ENCODE measurements at places on chromosomes 5 and 9. TPM values are rescaled to one million over a fixed set of nuclear protein-coding genes. Genes with fewer than 3 reads are reported as not detected.

Gene TAS2R1
- total RNA-seq: not detected

Gene FBN2
- not detected for total RNA-seq

Gene CCNJL
- total RNA-seq: not detected

Gene LRRC19
- not detected for total RNA-seq

Gene ACOT12
- not detected for total RNA-seq

Gene CHSY3
- total RNA-seq: not detected

Gene PARP8
- total RNA-seq: 159 TPM

Gene TMEM174
- total RNA-seq: not detected

Gene KLF4
- total RNA-seq: 0.20 TPM

Gene PIP5K1B
- 0.36 TPM for total RNA-seq

Gene DMGDH
- 0.67 TPM for total RNA-seq

Gene ARHGEF28
- total RNA-seq: 0.14 TPM

Gene SLC22A4
- not detected for total RNA-seq

- DNase-seq: peak; percentile 9
These were observed 44.3 kb upstream of the SH3PXD2B start for GRCh38 chr5:172498431-172499129.

DNA sequence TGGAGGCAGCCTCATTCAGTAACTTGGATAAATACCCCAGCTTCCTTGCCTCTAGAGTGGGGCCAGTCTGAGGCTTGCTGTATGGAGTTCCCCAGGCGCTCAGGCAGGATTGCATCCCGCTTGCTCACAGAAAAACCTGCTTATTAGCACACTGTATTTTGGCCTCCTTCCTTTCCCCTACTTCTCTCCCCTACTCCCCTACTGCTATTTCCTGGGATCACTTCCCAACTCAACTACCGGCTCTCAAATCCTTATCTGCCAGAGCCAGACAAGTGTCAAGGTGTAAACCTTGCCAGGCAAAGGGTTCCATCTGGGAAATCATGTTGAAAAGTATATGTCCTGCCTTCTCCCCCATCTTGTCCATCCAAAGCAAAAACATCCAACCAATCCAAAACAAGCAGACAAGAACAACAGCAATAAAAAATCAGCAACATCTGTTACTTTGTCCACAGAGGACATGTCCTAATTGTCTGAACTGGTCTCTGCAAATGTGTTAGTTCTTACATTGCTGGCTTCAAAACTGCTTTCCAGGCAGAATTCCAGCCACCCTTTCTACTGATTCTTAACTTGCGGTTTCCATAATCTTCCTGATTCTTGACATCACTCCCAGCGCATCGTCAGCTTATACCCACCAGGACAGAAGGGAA, 164.1 kb upstream of the SEMA6A start:
- DNase-seq: no peak

DNA sequence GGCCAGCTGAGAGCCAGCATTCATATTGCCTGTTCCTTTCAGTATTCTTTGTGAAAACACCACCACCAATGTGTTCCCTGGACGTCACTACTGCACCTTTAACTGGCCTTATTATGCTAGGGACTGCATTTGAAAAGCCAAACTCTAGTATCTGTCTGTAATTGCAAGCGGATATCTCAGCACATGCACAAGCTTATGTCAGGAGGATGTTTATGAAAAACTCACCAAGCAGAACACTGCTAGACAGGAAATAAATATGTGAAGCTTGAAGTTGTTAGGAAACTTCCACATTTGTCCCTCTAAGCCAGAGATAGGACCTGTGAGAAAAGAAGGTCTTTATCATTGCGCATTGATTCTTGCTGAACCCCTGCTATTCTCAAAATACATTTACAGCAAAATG, 135.4 kb upstream of the CCDC152 start:
- no peak for DNase-seq

DNA sequence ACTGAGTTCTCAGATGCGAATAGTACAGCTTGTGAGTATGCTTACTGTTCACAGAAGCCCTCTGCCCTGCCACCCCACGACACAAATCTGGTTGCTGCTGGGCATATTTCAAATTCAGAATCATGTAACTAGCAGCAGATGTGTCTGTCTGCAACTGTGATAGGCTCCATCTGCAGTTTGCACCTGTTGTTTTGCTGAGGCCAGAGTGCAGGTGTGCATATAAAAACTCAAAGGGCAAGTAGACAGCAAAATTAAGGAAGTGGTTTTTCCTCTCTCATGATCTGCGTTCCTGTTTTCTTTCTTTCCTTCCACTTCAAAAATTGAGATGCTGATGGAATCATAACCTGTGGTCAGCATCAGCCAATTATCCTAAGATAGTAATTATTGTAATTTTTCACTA, 1000.5 kb downstream of the PTPRD start:
- DNase-seq: no peak

GRCh38 chr5:10090074-10090473, 159.6 kb downstream of the ATPSCKMT start:
- DNase-seq: no peak

GRCh38 chr5:161614342-161614741, 67.8 kb upstream of the GABRB2 start:
- DNase-seq: no peak

- DNase-seq: no peak
These were observed 27.0 kb downstream of the PTGES start for GRCh38 chr9:129725795-129726251.

- no peak for DNase-seq
These were observed at the start of gene CSF2 for GRCh38 chr5:132073231-132074013. Gene CSF2, plus strand, starts transcription at chr5:132073789. Its CDS starts 35 bp downstream, at chr5:132073824.

DNA sequence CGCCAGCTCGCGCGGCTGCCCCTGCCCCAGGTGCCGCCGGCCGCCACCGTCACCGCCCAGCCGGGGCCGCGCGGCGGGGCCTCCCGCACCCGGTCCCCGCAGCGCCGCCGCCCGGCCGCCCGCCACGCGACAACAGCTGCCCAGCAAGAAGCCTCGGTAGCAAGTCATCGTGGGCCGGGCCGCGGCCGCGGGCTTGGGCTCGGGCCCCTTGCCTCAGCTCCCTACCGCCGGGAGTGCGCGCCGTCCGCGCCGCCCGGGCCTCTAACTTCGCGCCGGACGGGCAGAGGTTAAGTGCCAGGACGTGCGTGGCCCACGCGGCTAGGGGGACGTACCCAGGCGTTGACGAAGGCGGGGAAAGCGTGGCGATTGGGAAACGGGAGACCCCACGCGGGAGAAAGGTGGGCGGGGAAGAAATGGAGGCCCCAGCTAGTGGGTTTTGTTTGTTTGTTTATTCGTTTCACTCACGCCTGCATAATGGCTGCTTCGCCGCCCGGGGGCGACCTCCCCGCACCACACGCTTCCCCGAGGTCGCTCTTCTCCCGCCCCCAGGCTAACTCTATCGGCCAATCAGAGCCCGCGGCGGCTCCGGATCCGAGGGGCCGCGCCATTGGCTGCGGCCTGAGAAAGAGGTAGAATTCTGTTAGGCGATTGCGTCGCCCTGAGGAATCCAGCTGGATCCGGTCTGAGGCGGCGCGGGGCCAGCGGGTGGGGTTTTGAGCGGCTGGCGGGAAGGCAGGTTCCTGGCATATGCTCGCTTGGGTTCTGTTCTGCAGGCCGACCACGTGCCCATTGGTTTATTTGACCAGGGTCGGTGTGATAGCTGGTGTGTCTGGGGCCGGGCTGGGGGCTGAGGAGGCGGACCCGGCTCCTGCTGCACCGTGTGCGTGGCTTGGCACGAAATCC, at the start of gene NADK2:
Gene NADK2 (minus strand): TSS at position 295 of the 903 bp plus-strand sequence. CDS start 127 bp downstream, at position 168.
- peak; percentile 91 for DNase-seq

GRCh38 chr5:129204525-129204924, 110.0 kb downstream of the ISOC1 start:
- DNase-seq: no peak

GRCh38 chr5:133499895-133500294, 112.4 kb downstream of the FSTL4 start:
- DNase-seq: no peak

DNA sequence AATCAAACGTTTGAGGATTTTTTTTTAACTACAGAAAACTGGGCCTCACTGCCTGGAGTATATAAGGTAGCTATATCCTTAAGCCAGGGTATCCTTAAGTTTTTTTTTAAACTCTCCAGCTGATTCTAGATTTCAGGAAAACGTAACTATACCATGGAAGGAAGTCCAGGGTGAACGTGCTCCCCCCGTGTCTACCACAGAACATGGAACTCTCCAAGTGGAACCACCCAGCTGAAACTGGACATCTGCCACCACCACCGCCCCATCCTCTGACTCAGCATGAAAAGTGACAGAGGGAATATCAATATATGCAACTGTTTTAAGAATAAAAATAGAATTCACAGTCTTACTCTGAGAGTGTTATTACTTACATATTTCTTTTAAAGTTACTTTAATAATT, 61.3 kb downstream of the DROSHA start:
- no peak for DNase-seq

- DNase-seq: peak; percentile 37
These were observed 5.3 kb upstream of the NSMF start for GRCh38 chr9:137464291-137464999.

- DNase-seq: no peak
These were observed 167.3 kb upstream of the MOCS2 start for GRCh38 chr5:53276825-53277224.

GRCh38 chr5:175696139-175696854, 38.4 kb downstream of the HRH2 start:
- DNase-seq: peak; percentile 81

DNA sequence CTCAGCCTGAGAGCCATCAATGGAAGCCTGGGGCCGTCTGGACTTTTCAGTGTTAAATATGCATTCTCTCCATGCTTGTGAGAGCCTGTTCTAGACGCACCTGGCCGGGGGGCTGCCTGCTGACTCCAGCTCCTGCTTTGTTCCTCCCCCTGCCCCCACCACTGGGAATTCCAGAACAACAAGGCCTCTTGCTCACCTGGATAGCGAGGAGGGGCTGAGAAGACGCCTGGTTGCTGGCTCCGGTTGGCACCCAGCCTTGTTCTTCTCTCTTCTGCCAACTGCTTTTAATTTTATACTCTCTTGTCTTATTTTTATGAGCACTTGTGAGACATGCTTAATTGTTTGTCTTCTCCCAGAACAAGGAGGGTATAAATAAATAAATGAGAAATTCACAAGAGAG, 15.0 kb upstream of the RAPGEF1 start:
- DNase-seq: no peak

DNA sequence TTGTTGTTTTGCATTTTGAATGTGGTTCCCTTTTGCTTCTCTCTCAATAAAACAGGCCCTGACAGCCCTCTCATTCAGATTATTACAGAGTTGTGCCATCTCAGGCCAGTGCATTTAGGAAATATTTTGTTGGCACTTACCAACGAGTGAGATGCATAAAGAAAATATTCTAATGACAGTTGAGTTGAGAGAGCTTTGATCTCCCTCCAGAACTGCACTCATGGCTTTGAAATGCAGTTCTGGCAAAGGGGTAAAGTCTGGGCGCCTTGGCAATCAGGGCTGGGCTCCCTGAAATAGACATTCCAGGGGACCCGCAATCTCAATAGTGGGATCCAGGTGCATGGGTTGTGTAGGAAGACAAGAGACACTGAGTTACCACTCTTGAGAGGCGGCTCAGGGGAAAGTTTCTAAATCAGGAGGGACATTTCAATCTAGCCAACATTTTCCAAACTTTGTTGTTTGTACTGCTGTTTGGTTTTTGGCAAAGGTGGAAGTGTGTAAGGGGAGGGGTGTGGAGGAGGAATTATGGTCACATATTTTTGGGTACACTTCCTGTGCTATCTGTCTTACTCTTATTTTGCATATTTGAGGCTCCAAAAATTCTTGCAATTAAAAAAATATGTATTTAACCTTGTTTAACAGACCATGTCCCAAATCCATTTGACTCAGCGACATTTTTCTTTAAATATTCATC, 48.8 kb downstream of the PAPPA start:
- DNase-seq: no peak

GRCh38 chr5:157689942-157690689, 18.8 kb downstream of the C5orf52 start:
- peak; percentile 57 for DNase-seq

- no peak for DNase-seq
These were observed 36.8 kb downstream of the FANCC start for GRCh38 chr9:95280745-95281144.

DNA sequence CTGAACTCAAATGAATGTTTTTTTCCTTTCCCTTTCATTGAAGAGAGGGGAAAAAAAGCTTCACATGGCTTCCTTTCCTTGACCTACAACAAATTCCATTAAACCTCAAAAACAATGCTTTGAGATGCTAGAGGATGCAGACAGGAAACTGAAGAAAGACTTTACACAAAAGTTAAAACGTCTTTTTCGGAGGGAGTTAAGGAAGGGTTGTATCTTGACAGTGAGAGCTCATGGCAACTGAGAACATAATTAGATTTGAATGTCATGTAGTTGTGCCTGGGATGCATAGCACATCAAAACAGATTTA, 66.4 kb downstream of the EBF1 start:
- DNase-seq: no peak

DNA sequence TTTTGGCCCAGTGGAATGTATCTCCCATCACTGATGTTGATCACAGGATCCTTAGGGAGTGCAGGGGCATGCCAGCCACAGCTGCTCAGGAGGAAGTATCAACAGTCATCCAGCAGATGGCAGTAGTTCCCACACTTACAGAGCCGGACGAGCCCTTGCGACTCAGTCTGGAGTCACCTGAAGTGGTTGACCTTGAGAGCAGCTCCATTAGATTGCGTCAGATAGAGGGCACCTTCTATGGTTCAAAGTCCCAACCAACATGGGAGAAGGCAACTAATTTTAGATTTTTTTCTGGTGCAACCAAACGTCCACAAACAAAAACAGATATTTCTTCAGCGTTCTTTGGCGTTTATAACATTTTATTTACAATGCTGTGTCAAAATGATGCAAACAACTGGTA, 124.5 kb downstream of the EGFLAM start:
- peak; percentile 32 for DNase-seq

GRCh38 chr9:83656032-83656680, 33.2 kb downstream of the IDNK start:
- no peak for DNase-seq

- DNase-seq: no peak
These were observed 236.2 kb downstream of the TLE4 start for GRCh38 chr9:79807971-79808370.

DNA sequence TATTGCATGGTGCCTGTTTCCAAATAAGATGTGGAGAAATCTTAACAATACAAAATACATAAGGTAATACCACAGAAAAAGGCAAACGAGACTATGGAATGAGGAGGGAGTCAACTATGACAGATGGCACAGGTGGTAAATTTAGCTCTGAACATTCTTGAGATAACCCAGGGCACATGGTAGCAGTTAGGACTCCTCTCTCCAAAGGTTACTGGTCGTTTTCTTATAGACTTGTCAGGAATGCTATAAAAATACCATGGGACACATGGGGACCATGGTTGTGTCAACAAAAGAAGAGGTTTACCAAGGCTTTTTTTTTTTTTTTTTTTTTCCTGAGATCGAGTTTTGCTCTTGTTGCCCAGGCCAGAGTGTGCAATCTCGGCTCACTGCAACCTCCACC, 209.4 kb upstream of the RFX3 start:
- no peak for DNase-seq

- peak; percentile 18 for DNase-seq
These were observed 37.6 kb upstream of the ORM1 start for GRCh38 chr9:114285166-114285867.

- DNase-seq: peak; percentile 38
These were observed 9.5 kb downstream of the IRF1 start for GRCh38 chr5:132480893-132481595.
